Trophoblast cell (in vitro differentiated cells and primary cell): ENCODE measurements at places on chromosomes 1 and 21.
A peak's percentile ranks its signal among the peaks of the same experiment; 100 is the strongest.

GRCh38 chr1:44723064-44723463, 7.9 kb downstream of the RNU5D-1 start:
- peaks cover 4% of the 10 kb centered on the region for H3K4me1 ChIP-seq
- no peaks in the 10 kb centered on the region for H3K27me3 ChIP-seq
- H3K27ac ChIP-seq: no peak overlapping the region
- DNase-seq: no peak
- H3K4me3 ChIP-seq: no peak overlapping the region
- no peaks in the 10 kb centered on the region for H3K36me3 ChIP-seq

GRCh38 chr1:75172556-75172955, 38.4 kb downstream of the LHX8 start:
- H3K27ac ChIP-seq: no peak overlapping the region
- DNase-seq: peak; percentile 3
- H3K36me3 ChIP-seq: no peaks in the 10 kb centered on the region
- no peak overlapping the region for H3K4me3 ChIP-seq

DNA sequence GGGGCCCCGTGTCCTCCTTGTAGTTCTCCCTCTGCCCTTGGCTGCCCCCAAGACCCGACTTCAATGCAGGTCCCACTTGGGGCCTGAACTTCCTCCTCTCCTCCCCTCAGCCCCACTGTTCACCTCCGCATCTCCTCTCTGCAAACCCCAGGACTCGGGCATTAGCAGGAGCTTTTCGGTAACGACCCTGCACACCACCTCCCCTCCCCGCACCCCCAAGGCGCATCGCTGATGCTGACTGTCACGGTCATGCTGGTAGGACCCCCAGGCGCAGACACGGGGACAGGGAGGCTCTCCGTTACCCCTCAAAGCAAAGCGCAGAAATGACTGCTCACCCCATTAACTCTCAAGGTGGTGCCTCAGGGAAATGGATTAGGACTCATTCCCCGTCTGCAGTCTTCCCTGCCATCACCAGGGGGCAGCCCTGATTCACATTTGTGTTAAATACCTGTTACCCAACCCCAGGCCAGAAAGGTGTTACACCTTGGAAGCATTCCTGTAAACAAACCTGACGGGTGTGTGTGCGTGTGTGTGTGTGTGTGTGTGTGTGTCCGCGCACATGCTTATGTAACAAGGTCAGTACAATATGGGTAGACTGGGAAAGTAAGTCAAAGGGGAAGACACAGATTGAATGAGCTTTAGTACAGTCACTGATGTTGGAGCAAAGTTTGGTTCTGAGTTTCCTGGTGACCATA, 6.4 kb upstream of the GUCA2B start:
- peak; percentile 97 for DNase-seq
- H3K4me1 ChIP-seq: no peaks in the 10 kb centered on the region
- H3K36me3 ChIP-seq: no peaks in the 10 kb centered on the region
- no peaks in the 10 kb centered on the region for H3K27me3 ChIP-seq

DNA sequence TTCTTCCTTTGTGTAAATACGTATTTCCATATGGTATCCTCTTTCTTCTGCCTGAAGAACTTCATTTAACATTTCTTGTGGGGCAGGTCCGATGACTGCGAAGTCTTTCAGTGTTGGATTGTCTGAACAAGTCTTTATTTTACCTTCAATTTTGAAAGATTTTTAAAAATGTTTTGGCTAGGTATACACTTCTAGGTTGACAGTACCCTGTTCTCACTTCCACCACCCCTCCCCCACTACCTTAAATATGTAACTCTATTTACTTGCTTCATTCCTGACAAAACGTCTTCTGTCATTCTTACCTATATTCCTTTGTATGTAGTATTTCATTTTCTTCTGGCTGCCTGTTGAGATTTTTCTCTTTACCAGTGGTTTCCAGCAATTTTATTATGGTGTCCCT, 85.7 kb upstream of the ARTN start:
- H3K4me1 ChIP-seq: no peaks in the 10 kb centered on the region
- no peaks in the 10 kb centered on the region for H3K27me3 ChIP-seq
- no peak overlapping the region for H3K27ac ChIP-seq
- no peak for DNase-seq
- H3K36me3 ChIP-seq: no peaks in the 10 kb centered on the region
- no peak overlapping the region for H3K4me3 ChIP-seq

DNA sequence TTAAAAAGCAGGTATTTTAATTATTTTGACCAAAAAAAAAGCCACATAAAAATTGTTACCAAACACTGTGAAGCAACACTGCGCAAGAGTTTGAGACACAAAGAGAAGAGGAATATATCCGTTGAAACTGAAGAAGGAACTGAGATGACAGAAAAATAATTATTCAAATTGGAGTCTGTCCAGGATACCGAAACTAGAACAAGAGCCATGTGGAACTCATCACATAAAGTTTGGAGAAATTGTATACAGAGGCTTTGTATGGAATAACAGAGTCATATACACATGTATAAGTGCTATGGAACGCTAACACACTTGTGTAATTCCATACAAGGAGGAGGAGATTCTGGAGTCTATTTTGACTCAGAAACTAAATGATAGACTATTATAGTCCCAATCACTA, 675.1 kb upstream of the ADGRL2 start:
- H3K27ac ChIP-seq: no peak overlapping the region
- DNase-seq: no peak
- H3K4me1 ChIP-seq: no peaks in the 10 kb centered on the region

DNA sequence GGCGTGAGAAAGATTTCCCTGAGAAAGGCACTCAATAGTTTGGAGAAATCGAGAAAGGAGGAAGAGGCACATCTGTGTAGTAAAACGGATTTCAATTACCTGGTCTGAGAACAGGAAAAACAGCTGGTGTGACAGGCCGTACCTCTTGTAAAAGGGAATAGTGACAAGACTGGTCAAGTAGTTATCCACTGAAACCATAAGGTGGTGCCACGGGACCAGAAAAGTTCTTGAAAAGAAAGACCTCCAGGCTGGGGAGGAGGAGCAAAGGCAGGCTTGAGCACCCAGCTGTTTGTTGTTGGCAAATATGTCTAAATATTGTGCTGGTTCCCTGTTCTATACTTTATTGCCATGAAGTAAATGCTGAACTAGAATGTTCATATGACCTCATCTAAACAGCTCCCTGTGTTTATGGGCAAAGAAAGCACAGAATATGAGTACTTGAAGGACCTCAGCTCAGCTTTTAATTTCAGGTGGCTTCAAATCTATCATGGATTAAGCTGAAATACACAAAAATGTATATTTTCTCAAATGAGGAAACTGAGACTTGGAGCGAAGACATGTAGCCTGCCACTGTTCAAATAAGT, 4.0 kb downstream of the HAO2 start:
- H3K4me3 ChIP-seq: no peak overlapping the region
- H3K27ac ChIP-seq: no peak overlapping the region
- peaks cover 2% of the 10 kb centered on the region for H3K4me1 ChIP-seq

- H3K4me3 ChIP-seq: no peak overlapping the region
- DNase-seq: no peak
- H3K4me1 ChIP-seq: no peaks in the 10 kb centered on the region
- no peak overlapping the region for H3K27ac ChIP-seq
- no peaks in the 10 kb centered on the region for H3K36me3 ChIP-seq
Observed at GRCh38 chr1:10662824-10663677, 133.4 kb downstream of the CASZ1 start.

- H3K36me3 ChIP-seq: no peaks in the 10 kb centered on the region
- no peak overlapping the region for H3K27ac ChIP-seq
- H3K4me1 ChIP-seq: no peaks in the 10 kb centered on the region
- H3K4me3 ChIP-seq: no peak overlapping the region
- no peaks in the 10 kb centered on the region for H3K27me3 ChIP-seq
- DNase-seq: peak; percentile 56
Observed at GRCh38 chr1:63651161-63651701, 58.0 kb downstream of the PGM1 start.

- H3K4me1 ChIP-seq: no peaks in the 10 kb centered on the region
- no peak overlapping the region for H3K27ac ChIP-seq
- DNase-seq: no peak
- H3K4me3 ChIP-seq: no peak overlapping the region
Observed at GRCh38 chr1:161066694-161067093, 3.0 kb downstream of the ARHGAP30 start.

DNA sequence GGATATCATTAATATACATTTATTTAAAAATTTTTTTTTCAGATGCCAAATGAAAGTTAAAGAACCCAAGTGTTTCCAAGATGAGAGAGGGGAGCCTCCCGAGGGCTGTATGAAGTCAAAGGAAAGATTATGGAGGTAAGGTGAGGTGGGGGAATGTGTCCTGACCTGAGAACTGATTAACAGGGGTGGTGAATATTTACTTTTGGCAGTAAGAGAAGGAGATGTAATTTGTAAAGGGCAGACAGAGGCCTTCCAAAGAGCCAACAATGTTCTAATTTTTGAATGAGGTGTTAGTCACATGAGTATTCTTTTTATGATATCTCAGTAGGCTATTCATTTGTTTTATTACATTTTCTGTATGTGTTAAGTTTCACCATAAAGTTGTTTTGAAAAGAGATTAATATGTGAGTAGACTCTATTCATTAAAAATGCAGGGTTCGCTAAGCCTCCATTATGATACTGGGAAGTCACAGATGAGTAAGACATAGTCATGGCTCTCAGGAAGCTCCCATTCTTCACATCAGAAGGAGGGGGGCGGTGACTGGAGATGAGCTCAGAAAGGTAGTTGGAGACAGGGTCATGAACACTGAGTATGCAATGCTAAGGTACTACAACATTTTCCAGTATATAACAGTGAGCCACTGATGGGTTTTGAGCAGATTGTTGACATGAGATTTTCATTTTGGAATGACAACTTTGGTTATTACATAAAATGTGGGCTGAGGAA, 62.4 kb upstream of the TNFSF18 start:
- H3K36me3 ChIP-seq: no peaks in the 10 kb centered on the region
- no peak overlapping the region for H3K27ac ChIP-seq
- no peak overlapping the region for H3K4me3 ChIP-seq
- no peaks in the 10 kb centered on the region for H3K27me3 ChIP-seq

DNA sequence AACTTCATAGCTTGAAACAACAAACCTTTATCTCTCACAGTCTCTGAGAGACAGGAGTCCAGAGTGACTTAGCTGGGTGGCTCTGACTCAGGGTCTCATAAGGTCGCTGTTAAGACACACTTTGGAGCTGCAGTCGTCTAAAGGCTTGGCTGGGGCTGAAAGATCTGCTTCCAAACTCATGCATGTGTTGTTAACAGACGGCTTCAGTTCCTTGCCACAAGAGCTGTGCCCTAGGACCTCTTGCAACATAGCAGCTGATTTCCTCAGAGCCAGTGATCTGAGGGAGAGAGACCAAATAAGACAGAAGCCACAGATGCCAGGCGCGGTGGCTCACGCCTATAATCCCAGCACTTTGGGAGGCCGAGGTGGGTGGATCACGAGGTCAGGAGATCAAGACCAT, 176.8 kb downstream of the DISC1 start:
- no peaks in the 10 kb centered on the region for H3K4me1 ChIP-seq
- no peaks in the 10 kb centered on the region for H3K27me3 ChIP-seq
- no peak overlapping the region for H3K27ac ChIP-seq
- no peaks in the 10 kb centered on the region for H3K36me3 ChIP-seq
- no peak for DNase-seq

- no peaks in the 10 kb centered on the region for H3K27me3 ChIP-seq
- no peaks in the 10 kb centered on the region for H3K36me3 ChIP-seq
- H3K4me1 ChIP-seq: peaks cover 50% of the 10 kb centered on the region
- no peak overlapping the region for H3K4me3 ChIP-seq
- H3K27ac ChIP-seq: peak overlapping the region; percentile 55
- DNase-seq: no peak
Observed at GRCh38 chr1:18927082-18927653, 24.8 kb upstream of the ALDH4A1 start.

- DNase-seq: no peak
- H3K36me3 ChIP-seq: no peaks in the 10 kb centered on the region
- H3K4me3 ChIP-seq: no peak overlapping the region
- H3K4me1 ChIP-seq: peaks cover 14% of the 10 kb centered on the region
Observed at GRCh38 chr1:211581526-211581925, 2.6 kb upstream of the SLC30A1 start.

DNA sequence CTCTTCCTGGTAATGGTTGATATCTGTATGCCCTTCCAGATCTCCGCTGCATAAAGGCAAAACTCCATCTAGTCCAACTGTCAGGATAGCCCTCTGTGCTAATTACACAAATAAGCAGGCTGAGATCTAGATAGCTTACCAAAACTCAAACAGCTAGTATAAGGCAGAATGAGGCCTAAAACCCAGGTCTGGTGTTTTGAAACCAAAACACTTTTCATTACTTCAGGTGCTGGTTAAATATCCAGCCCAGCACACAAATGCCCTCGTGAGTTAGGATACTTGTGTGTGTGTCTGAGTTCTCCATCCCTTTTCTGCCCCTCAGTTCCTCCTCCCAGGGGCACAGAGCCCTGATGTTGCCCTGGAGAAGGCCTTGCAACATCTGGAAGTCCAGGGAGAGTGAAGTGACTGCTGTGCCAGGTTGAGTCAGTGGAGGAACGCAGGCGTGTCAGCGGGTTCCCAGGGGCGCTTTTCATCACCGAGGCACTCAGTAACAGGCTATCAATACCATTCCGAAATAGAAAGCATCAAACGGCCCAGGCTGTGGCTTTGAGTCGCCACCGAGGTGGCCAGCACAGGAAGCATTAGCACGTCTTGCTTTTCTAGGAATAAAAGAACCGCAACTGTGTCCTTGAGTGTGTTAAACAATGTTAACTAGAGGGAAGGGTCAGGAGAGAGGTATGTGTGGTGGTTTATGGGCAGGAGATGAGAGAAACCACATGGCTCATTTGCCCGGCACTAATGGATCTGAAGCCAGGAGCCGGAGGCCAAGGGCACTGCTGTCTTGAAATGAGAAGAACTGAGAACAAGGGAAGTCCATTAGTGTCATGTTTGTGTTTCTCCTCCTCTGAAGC, 90.7 kb upstream of the WLS start:
- no peak for DNase-seq
- no peaks in the 10 kb centered on the region for H3K27me3 ChIP-seq
- peak overlapping the region; percentile 64 for H3K27ac ChIP-seq
- H3K4me1 ChIP-seq: peaks cover 8% of the 10 kb centered on the region

DNA sequence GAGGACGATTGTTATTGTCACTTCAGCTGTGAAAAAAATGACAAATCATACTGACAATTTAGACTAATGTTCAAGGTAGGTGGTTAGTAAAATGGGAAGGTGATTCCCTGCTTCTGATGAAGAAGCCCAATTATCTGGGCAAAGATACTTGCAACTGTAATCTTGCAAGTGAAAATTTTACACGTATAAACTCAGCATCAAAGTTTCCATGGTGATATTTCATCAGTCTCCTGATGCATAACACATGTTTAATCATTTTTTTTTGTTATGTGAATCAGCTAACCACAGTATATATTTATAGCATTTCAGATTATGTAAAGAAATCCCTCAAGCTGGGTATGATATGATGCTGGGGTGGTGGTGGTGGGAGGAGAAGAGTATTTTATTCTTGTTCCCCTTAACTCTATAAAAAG, 16.4 kb upstream of the KCNK1 start:
- H3K36me3 ChIP-seq: no peaks in the 10 kb centered on the region
- no peak overlapping the region for H3K27ac ChIP-seq
- H3K4me3 ChIP-seq: no peak overlapping the region
- no peak for DNase-seq
- no peaks in the 10 kb centered on the region for H3K27me3 ChIP-seq
- no peaks in the 10 kb centered on the region for H3K4me1 ChIP-seq

- peaks cover 6% of the 10 kb centered on the region for H3K4me1 ChIP-seq
- H3K27me3 ChIP-seq: no peaks in the 10 kb centered on the region
- no peak overlapping the region for H3K4me3 ChIP-seq
- no peak for DNase-seq
- no peak overlapping the region for H3K27ac ChIP-seq
Observed at GRCh38 chr1:206700445-206701036, 15.8 kb downstream of the MAPKAPK2 start.
